ENCODE measurements at places on chromosomes 2 and 18. TPM values are rescaled to one million over a fixed set of nuclear protein-coding genes. Genes with fewer than 3 reads are reported as not detected.

The PDE1A gene
- 16.8 TPM for total RNA-seq

- no peak for DNase-seq
Observed at GRCh38 chr2:69067866-69068265, 54.9 kb downstream of the ANTXR1 start.

GRCh38 chr18:46426021-46426678 lies 230.9 kb downstream of the LOXHD1 start:
- no peak for DNase-seq

- no peak for DNase-seq
Observed at GRCh38 chr2:26696351-26696816, 3.9 kb downstream of the KCNK3 start.

DNA sequence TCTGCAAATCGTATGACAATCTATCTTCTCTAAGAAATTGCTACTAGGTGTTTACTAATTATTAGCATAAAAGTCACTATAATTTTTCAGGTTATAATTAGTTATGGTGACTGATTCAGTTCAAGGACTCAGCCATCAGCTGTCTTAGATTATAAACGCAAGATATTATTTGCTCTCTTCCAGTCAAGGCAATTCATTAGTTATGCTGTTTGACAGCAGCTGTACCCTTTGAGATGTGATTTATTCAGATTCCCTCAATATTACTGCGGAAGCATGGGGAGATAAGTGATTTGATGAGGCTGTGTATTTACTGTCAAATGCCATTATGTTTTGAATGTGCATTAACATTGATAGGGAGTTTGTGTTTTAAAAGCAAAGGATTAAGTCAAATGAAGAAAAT lies 558.9 kb upstream of the FSIP2 start:
- no peak for DNase-seq

- no peak for DNase-seq
Observed at GRCh38 chr2:201343559-201343958, 13.6 kb downstream of the FLACC1 start.

The DYNAP gene
- total RNA-seq: not detected

Measured in heart right ventricle (tissue), 16 donors.